ENCODE measurements at places on chromosomes 6 and 20. TPM values are rescaled to one million over a fixed set of nuclear protein-coding genes. Genes with fewer than 3 reads are reported as not detected.

PHACTR1 gene
- total RNA-seq = 5.8 TPM

GPR63 gene
- total RNA-seq = 0.11 TPM

LY86 gene
- total RNA-seq = not detected

DYNLRB1 gene
- 47.7 TPM for total RNA-seq

FKBP1C gene
- total RNA-seq = 0.40 TPM

NHSL1 gene
- 15.4 TPM for total RNA-seq

SLC17A3 gene
- total RNA-seq = not detected

CEBPB gene
- total RNA-seq = 12.1 TPM

RNF144B gene
- 113 TPM for total RNA-seq

PCK1 gene
- total RNA-seq = not detected

ZNF391 gene
- total RNA-seq = 0.71 TPM

ADGRG6 gene
- 10.0 TPM for total RNA-seq

SYCP2 gene
- 0.28 TPM for total RNA-seq

DOK5 gene
- 20.3 TPM for total RNA-seq

SMIM26 gene
- 114 TPM for total RNA-seq
